Natural killer cell treated with Interleukin-12 subunit alpha and Interleukin-12 subunit beta and Interleukin-15 and Interleukin-18, amount 100 ng/mL, for 72 hours (primary cell): ENCODE measurements at places on chromosomes 13 and 19.

- no peak for DNase-seq
Observed at GRCh38 chr19:16871871-16872270, 16.9 kb upstream of the F2RL3 start.

DNA sequence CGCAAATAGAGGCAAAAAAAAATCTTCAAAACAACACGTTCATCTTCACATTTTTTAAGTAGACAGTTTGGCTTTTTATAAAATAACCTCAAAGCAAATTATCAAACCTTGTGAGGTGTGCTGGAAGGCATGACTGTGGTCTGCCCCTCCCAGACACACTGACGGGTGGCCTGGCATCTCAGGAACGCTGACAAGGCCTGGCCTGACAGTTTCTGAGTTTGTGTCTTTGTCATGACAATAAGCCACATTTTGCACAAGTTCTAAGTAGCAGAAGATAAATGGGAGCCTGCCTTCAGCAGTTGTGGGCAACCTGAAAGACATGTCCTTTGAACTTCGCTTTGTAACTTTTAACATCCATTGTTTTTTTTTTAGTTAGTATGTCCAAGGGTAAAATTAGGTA, 38.5 kb downstream of the SOX21 start:
- DNase-seq: no peak

GRCh38 chr13:25288966-25289365, 1.7 kb upstream of the MTMR6 start:
- no peak for DNase-seq

- DNase-seq: no peak
Observed at GRCh38 chr13:43664700-43665191, 122.0 kb downstream of the ENOX1 start.

DNA sequence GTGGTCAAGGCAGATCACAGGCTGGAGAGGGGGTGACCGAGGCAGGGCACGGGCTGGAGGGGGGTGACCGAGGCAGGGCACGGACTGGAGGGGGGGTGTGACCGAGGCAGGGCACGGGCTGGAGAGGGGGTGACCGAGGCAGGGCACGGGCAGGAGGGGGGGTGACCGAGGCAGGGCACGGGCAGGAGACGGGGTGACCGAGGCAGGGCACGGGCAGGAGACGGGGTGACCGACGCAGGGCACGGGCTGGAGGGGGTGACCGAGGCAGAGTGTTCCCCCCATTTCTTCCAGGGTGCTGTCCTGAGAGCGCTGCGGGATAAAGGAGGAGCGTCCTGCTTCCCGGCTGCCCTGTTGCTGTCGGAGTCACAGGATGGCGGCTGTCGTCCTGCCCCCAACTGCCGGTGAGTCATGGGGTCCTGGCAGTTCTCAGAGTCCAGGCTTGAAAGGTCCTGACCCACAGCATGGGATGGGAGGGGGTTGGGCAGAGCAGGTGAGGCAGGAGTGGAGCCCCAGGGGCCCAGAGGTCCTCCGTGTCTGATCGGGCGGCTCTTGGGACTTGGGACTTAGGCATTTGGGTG, 5.3 kb downstream of the ZNF557 start:
- DNase-seq: no peak

DNA sequence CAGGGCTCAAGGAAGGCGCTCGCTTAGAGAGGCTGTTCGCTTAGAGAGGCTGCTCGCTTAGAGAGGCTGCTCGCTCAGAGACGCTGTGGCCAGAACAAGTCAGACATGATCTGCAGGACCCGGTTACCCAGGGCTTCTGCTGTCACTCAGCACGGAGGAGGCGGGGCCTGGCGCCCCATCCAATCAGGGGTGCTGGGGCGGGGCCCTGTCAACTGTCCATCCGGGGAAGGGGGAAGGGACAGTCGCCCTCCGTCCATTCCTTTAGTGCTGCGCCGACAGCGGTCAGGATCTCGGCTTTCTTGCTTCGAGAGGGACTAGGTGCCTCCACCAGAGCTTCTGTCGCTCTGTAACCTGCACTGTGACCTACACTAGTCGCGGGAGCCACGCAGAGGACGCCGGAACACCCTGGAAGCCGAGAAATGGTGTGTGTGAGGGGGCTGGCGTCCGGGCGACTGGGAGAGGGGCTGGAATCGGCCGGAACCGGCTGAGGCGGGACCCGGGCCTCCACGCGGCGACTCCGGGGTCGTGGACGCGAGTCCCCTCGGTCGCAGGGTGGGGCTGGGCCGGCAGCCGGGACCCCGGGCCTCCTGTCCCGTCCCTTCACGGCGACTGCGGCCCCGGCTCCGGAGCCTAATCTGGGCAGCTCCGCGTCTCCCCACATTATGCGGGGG, at the start of gene ZNF440:
TSS of gene ZNF440 (plus strand) at position 245 of the 671 bp plus-strand sequence. CDS start at position 420, 175 bp downstream.
- peak; percentile 93 for DNase-seq

DNA sequence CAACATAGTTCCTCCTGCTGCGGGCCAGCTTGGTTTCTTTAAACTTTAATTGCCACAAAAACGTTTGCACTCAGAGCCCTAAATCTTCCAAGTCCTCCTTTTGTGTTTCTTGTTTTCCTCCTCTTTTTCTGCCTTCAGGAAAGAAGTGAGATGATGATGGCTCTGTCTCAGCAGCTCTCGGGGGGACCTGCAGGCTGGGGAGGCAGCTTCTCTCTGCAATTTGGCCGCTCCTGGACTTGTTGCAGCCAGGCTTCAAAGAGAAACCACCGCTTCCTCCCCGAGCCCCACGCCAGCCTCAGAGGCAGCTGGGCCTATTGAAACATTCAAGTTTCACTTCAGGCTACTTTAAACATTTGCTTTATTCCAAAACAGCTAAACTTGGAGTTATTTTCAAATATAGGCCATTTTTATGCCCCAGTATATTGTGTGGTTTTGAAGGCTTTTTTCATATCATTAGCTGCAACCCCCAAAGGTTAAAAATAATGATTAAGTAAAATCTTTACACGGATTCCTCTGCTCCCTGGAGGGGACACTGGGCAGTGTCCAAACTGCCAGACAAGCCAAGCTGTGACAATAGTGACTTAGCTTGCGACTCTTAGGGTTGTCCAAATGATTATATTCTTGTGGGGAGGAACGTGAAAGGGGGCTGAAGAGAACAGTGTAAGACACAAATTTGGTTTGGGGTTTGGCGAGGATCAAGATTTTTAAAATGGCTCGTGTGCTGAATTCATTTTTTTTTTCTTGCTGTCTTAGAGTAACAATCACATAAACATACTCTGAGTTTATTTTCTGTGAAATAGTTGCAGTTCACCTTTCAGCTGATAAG, 330.8 kb downstream of the DLEU7 start:
- DNase-seq: peak; percentile 72

DNA sequence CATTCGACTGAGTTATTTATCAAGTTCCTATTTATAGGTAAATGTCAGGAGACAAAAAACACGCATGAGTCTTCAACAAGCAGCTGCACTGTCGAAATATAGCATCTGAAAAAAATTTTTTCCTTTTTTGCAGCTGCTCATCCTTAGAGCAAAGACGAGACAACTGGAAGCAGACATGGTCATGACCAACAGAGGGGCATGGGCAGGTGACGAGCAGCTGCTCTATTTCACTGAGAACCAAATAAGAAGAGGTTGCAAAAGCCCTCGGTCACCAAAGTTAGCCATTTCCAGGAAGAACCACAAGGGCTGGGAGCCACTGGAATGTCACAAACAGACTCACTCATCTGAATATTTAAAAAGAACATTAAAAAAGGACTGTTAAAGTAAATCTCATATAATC, 22.2 kb downstream of the SOHLH2 start:
- no peak for DNase-seq

- no peak for DNase-seq
Observed at GRCh38 chr13:20782116-20782708, 8.5 kb upstream of the EEF1AKMT1 start.
